Cortex of kidney (tissue), 1 donor: ENCODE measurements at places on chromosomes 6 and 20.

DNA sequence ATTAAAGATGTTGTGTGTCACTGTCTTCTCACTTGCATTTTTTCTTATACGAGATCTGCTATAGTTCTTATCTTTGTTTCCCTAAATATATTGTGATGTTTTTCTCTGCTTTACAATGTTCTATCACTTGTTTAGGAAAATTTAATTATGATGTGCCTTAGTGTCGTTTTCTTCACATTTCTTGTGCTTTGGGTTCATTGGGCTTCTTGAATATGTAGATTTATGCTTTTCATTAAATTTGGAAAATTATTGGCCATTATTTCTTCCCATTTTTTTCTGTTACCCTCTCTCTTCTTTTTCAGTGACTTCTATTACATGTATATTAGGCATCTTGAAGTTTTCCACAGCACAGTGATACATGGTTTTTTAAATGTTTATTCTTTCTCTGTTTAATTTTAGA is 33.4 kb downstream of the CITED2 start:
- no peak for DNase-seq

GRCh38 chr6:132130626-132131298 is 179.6 kb upstream of the CCN2 start:
- no peak for DNase-seq

- DNase-seq: no peak
Measured at GRCh38 chr6:116229287-116229913, 24.5 kb downstream of the TSPYL4 start.

GRCh38 chr6:49410564-49410963 is 52.5 kb downstream of the MMUT start:
- DNase-seq: no peak

GRCh38 chr6:130991422-130992137 is 71.5 kb downstream of the EPB41L2 start:
- DNase-seq: no peak

DNA sequence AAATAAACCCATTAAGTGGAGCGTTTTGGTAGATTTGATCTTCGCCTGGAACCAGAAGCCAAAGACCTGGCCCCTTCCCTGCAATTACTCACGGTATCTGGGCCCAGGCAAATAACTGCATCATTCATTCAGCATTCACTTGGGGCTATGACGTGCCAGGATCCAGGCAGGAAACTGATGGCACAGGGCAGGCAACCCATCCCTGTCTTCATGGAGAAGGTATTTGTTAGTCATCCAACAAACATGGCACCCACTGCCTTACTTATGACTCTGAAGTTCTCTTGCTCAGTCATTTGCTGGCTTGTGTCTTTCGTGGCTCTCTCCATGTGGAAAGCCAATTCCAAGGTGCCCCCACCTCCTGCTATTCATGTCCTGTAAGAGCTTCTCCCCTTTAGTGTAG is 232.4 kb downstream of the BMP7 start:
- no peak for DNase-seq
